Activated CD4-positive, alpha-beta T cell treated with anti-CD3 and anti-CD28 coated beads, Interleukin-2, amount 50 U/mL, for 16 hours (primary cell): ENCODE measurements at places on chromosomes 5 and 9.

- no peak for DNase-seq
Observed at GRCh38 chr5:172088801-172089200, 82.4 kb upstream of the FBXW11 start.

GRCh38 chr5:80357671-80358070, 37.9 kb downstream of the SPZ1 start:
- no peak for DNase-seq

GRCh38 chr9:130823435-130823834, 11.6 kb upstream of the ABL1 start:
- no peak for DNase-seq

GRCh38 chr9:26863074-26863473, 29.5 kb downstream of the CAAP1 start:
- DNase-seq, result no peak

DNA sequence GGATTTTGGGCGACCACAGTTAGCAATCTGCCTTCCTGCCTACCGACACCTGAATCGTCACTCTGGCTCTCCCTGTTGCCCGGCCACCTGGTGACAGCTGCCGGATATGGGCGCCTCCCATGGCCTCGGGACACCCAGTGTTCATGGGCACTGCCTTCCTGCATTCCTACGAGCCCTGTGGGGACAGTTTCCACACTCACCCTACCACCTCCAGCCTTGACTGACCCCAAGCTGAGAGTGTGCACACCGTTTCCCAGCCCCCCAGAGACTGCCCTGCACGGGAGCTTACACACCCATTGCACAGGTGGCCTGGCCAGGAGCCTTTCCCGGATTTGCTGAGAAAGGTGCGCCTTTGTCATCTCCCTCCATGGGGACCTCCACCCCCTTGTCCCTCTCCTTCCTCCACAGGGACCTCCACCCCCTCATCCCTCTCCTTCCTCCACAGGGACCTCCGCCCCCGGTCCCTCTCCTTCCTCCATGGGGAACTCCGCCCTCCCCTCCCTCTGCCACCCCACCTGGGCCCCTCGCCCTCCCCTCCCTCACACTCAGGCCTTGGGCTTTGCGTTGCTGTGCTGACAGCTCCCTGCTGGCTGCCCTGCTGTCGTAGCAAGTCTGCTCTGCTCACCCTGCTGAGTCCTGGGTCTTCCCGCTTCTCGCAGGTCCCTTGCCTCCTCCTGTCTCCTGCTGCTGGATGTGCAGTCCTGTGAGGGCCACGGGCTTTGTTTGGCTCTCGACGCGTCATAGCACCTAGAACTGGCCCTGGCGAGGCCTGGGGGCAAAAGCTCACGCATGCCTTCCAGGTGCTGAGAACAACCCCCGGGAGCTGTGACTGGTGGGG, 48.4 kb downstream of the MRPL36 start:
- no peak for DNase-seq

DNA sequence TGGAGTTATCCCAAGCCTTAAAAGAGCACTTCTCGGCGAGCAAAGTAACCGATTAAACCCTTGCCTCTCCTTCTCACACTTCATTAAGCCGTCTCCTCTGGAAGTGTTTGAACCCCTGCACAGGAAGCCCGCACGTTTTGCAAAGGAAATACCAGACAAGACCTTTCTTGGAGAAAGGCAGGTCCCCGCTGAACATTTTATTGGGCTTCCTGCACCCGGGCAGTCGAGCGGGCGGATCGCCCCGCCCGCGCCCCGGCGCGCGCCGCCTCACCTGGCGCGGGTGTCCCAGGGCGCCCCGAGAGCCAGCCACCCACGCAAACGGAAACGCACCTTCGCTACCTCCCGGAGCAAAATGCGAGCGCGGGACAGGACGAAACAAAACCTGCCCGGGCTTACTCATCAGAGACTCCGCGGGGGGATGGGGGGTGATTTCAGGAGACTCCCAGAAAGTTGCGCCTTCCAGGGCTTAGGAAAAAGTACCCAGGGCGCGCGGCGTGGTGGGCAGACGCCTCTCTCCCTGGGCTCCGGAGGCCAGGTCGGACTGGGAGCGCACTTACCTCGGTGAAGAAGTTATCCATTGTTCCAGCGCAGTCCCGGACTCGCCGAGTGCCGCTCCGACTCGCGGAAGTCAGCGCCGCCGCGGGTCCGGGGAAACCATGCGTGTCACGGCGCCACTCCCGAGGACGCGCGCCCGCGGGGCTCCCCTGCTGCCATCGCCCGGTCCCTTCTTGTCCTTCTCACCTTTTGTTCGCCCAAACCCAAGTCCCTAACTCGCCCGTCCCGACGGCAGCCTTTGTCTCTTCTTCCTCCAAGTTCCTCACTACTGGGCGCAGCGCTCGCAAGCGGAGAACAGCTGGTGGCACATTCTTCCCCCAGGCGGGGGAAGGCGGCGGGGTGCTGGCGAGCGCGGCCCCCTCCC, 598 bp downstream of the MYO10 start:
- DNase-seq, result peak; percentile 3

DNA sequence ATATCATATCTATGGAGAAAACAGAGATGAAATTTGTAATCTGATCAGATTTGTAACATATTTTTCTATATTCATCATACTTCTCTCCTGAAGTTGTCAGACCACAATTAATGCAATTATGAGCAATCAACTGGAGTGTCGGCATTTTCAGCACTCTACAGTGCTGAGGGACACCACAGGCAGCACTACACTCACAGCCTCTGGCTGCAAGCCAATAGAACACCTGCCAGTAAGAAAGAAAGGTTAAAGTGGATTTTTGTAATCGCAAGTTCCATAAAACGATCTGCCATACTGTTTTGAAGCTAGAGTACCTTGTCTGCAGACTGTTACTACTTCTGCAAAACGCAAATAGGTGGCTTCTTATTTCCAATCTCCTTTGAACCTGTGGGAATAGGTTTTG, 147.6 kb downstream of the ADAMTS6 start:
- no peak for DNase-seq

DNA sequence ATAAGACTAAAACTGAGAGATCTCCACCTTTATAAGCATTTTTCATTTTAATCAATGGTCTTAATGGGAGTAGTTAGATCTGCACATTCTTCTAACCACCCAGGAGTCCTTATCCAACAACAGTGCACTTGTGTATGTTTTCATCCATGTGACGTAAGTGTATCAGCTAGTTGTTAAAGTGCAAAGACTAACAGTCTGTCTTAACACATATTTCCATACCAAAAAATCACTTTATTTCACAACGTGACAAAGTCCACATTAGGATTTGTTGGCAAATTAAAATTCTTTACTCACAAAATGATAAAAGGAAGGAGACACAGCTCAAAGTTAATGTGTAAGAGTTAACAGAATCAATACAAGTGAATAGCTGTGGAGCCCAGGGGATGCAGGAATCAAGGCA, 1.9 kb upstream of the SMC2 start:
- no peak for DNase-seq

- DNase-seq, result peak; percentile 50
Observed at GRCh38 chr5:138979684-138980280, 104.6 kb upstream of the LRRTM2 start.

DNA sequence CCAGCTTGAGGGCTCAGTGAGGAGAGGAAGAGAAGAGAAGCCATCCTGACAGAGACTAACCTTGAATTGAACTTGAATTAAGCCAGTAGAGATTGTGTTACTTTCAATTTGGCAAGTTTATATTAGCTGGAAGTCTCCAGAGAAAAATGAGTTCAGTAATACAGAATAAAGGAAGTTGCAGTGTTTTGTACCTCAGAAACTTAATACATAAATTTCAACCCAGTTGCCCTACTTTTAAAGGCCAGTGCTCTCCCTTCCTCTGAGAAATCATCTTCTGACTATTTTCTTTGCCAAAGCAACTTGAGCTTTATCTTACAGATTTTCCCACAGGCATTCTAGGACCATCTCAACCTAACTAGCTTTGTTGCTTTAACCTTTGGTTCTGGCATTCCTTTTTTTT, 231.0 kb upstream of the GAS1 start:
- DNase-seq, result no peak

DNA sequence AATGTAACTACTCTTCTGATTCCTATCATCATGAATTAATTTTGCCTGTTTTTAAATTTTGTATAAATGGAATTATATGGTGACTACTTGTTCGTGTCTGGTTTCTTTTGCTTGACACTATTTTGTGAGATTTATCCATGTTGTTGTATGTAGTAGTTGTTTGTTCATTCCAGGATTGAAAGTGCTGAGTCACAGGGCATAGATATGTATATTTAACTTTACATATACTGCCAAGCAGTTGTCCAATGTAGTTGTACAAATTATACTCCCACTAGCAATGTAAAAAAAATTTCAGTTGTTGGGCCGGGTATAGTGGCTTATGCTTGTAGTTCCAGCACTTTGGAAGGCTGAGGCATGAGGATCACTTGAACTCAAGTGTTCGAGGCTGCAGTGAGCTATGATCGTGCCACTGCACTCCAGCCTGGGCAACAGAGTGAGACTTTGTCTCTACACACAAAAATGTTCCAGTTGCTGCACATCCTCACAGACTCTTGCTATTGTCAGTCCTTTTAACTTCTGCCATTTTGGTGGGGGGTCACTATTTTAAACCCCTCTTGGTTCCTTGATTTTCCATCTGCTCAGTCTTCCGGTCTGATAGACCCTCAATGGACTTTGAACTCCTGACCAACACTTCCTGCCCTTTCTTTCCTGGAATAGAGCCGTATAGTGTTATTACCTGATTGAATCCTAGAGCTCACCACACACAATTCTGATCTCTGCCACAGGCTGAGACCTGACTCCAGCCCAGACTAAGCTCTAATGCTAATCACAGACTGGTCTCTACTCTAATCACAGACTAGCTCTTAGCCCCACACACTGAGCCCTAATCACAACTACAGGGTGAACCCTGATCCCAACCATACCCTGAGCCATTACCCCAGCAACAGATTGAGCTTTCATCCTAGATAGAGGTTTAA, 69.3 kb upstream of the MELK start:
- DNase-seq, result peak; percentile 28

DNA sequence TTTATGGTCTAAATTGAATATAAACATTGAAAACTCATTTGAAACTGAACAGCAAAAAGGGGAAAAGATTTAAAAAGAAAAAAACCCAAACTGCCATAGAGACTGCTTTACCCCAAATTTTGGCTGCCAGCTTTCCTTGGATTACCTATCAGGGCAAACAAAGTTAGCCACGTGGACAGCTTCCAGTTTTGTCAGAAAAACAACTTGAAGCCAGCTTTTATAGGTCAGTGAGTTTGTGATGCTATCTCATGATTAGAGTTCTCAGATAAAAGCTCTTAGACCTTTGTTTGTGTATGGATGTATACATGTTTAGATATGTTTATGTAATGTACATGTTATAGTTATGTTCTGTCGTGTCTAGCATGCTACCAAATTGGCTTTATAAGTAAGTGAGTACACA, 16.1 kb downstream of the FBP2 start:
- no peak for DNase-seq

DNA sequence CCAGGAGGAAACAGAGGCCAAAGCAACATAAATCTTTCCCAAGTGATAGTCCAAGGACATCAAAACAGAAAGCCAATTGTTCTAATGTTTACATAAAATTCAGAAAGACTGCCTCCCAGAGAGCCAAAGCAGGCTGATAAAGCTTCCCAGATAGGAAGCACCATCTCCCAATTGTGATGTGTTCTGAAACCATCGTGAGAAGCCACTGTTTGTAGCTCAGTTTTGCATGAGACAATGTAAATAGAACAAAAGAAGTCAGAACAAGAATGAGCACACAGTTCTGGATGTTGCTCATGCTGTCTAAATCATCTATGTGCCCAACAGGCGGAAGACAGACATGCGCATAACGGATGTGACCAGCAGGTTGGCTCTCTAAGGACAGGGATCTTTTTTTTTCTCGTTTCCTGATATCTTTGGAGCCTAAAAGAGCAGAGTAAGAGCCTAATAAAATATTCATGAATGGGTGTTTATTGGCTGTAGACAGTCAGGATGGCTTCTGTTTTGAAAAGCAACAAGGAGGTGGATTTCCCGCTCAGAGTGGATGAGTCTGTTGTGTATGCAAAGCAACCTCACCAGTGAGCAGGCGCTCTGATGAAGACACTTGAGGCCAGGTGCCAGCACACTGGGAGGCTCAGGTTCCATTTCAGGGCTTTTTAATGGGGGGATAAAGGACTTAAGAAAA, 113.6 kb downstream of the GNA14 start:
- DNase-seq, result no peak

- DNase-seq, result no peak
Observed at GRCh38 chr5:170362656-170363055, 26.5 kb downstream of the KCNMB1 start.

- no peak for DNase-seq
Observed at GRCh38 chr5:35129276-35129675, 81.5 kb upstream of the AGXT2 start.

DNA sequence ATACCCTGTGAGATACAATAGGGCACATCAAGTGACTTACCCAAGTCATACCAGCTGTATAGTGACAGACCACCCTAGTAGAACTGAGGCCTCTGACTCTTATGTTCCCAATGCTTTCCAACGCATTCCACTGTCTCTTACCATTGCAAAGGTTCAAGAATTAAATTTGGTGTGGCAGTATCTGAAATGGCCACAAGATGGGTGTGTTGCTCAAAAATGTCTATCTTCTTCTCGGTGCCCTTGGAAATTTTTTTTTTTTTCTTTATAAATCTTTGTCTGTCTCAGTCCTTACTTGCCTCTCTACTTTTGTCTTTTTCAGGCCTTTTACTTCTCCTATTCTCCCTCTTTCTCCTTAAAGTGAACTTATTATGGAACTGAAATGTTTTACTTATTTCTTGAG, 48.4 kb downstream of the GPR21 start:
- DNase-seq, result peak; percentile 18

DNA sequence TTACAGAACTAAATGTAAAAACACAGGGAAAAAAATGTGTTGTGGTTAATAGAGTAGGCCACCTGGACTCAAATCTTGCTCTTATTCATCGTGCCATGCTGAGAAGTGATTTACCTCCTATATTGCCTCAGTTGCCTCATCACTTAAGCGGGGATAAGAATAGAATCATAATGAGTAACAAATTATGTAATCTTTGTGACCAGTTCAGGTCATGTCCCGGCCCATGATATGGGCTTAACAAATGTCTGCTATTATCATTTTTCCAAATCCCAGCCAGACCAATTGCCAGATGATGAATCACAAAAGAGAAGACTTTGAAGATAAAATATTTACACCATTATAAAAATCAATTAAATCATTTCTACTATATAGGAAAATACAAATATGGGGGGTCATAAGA, 89.8 kb downstream of the CDH6 start:
- no peak for DNase-seq
